Natural killer cell treated with Interleukin-12 subunit alpha and Interleukin-12 subunit beta and Interleukin-15 and Interleukin-18, amount 100 ng/mL, for 72 hours (primary cell): ENCODE measurements at places on chromosomes 7 and 10.

DNA sequence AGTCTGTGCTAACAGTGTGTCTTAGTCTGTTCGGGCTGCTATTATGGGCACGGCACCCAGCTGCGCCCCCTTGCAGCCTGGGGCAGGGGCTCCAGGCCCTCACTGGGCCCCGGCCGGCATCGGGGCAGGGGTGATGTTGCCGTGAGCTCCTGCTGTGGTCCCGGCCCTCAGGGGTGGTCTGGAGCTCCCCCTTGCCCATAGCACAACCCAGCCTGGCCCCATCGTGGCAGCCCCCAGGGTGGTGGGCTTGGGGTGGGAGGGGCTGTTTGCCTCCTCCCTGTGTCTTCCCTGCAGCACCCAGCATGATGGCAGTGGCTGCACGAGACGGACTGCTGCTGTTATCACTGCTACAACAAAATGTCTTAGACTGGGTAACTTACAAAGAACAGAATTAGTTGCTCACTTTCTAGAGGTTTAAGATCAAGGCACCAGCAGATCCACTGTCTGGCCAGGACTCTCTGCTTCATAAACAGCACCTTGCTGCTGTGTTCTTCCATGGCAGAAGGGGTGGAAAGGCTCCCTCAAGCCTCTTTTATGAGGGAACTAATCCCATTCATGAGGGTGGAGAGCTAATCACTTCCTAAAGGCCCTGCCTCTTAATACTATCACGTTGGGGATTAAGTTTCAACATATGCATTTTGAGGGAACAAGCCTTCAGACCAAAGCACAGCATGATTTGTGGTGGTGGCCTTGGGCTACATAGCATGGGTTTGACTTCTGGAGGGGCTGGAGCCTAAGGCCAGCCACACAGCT, 149.5 kb downstream of the SEC23IP start:
- no peak for DNase-seq

GRCh38 chr10:34046506-34047034, 712.1 kb upstream of the NRP1 start:
- no peak for DNase-seq

DNA sequence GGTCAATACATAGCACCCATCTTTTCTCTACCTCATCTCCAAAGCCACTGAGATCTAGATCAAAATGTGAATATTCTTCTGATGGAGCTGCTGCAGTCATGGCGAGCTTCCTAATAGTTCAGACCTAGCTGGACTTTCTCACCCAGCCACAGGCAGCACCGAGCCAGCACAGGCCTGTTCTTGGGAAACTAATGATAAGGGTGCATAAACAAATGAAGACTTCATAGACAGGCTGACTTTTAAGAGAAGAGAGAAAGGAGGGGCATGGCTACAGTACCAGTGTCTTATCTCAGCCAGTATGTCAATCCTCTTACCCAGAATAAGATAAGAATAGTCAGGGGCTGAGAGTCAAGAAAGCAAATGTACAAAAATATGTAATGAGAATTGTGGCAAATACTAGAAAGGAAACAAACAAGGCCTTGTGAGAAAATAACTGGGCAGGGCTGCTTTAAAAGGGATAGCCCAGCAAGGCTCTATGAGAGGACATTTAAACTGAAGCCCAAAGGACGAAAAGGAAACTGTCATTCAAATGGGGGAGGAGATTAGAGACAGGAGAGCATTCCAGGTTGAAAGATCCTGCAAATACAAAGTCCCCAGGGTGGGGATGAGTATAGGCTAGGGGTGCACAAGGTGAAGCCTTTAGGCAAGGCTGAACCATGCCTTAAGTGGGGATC, 21.8 kb upstream of the CDK14 start:
- DNase-seq, result no peak

- peak; percentile 49 for DNase-seq
Observed at GRCh38 chr7:332020-332517, 42.1 kb downstream of the FOXL3 start.

DNA sequence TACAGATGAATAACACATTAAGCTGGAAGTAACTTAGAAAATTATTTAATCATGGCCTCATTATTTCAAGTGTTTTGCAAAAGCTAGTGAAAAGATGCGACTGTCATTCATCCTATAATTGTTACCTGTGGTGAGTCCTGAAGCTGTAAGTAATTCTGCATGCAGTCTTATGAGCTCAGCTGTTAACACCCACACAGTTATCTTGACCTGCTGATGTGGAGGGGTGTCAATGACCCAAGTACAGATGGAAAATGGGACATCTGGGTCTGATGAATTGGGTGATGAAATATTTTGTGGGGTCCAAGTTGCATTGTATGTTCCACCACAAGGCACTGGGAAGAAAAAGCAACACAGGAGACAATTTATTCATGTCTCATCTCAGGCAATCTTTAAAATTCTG, 68.9 kb downstream of the OR13A1 start:
- no peak for DNase-seq

DNA sequence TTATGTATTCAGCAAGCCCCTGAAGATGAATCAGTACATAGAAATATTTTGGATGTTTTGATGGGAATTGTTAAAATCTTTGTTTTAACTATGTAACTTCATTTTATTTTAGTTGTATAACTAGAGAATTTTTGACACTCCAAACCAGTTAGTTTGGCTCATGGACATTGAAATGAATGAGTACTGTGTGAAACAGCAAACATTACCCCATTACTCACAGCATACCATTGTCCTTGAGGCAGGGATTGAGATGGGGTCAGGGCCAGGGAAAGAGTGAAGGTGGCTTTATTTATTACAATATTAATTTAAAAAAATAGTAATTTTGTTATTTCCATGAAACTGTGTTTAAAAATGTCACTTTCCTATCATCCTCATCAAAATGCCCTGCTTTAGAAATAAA, 4.8 kb upstream of the BMPER start:
- no peak for DNase-seq

- no peak for DNase-seq
Observed at GRCh38 chr10:7649673-7650300, 17.0 kb downstream of the ITIH5 start.

- DNase-seq, result peak; percentile 44
Observed at GRCh38 chr10:70564901-70565351, 37.6 kb downstream of the PRF1 start.

- no peak for DNase-seq
Observed at GRCh38 chr10:104608091-104608828, 32.8 kb upstream of the SORCS3 start.

GRCh38 chr10:22805304-22805703, 90.9 kb upstream of the PIP4K2A start:
- DNase-seq, result no peak

DNA sequence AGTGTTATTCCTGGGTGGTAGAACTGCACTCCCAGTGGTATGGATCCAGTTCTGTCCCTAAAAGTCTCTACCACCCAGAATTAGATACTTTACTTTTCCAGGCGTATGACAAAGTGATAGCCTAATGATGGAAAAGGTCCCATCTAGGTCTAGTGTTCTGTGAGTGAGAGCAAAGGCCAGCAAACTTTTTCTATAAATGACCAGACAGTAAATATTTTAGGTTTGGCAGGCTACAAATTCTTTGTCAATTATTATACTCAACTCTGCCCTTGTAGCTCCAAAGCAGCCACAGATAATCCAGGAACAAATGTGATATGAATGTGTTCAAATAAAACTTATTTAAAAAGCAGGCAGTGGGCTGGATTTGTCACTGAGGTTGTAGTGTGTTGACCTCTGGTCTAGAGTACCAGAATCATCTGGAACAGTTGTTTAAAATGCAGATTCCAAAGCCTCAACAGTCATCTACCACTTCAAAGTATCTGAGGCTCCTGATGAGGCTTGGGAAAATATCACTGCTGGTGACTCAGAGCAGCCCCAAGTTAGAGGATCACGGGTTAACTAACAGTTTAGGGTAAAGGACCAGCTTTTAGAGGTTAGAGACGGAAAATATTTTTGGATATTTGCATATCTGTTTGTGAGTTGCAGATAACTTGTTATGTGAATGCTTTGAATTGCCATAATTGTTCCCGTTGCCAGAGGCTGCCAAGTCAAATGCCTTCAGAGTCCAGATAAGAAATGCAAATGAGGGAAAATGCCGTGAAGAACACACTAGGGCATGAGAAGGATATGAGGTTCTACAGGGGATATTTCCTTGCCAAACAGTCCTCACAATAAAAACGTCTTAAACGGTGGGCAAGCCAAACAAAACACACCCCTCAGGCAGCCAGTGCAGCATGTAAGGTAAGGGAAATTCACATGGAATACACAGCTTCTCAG, 19.4 kb downstream of the NRAP start:
- DNase-seq, result no peak

DNA sequence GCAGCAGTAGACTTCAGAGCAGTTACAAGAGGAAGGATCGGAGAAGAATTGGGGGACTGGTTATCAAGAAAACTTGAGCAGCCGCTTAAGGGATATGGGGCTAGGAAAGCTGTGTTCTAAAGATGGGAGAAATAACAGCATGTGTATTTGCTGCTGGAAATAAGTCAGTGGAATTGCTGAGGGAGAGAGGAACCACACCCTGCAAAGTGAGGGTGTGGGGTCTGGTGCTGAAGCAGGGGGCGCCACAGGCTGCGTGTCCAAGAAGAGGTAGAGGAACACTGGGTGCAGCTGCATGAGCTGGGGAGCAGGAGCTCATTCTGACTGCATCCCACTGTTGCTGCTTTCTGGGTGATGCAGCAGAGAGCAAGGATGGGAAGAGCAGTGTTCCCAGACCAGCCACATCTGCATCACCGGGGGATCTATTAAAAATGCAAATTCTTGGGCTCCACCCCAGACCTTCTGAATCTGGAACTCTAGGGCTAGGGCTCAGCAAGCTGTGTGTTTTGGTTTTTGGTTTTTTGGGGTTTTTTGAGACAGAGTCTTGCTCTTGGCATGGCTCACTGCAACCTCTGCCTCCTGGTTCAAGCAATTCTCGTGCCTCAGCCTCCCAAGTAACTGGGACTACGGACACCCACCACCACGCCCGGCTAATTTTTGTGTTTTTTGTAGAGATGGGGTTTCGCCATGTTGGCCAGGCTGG, 97.1 kb upstream of the DNAJB6 start:
- DNase-seq, result no peak

DNA sequence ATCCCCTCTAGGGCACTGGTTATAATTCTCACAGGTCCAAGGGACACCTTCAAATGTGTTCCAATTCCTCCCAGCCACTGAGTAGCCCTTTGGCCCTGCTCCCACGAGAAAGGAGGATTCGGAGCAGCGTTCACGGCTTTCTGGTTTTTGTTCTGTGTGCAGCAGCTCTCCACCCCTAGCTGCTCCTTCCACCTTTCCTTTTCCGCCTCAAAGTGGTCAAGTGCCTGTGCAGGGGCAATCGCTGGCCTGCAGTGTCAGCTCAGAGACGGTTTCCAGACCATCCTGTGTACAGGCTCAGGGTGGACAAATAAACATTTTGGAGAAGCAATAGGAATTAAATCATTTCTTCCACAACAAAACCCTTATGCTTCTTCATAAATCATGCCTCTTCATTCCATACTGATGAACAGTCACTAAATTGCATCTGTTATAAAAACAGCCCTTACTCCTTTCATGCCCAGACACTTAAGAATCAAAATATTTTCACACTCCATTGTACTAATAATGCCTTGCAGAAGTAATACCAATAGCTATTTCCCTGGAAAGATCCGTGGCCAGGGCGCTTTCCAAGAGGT, 1.1 kb downstream of the KIAA1549 start:
- DNase-seq, result no peak

DNA sequence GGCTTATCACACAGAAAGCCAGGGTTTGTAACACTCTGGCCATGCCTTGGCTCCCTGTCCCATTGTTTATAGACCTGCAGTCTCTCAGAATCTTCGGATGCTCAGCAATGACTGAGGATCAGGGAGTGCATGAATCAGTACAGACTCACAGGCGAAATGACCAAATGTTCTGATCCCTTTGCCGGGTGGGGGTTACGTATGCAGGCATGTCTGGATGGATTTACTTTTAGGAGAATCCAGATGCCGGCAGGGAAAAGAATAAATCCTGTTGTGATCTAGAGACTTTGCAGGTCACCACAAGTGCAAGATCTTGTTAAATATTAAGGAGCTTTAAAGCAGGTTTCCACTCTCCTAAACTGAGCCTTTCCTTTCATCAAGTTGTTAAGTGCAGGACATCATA, 149.5 kb downstream of the SFMBT2 start:
- DNase-seq, result no peak

DNA sequence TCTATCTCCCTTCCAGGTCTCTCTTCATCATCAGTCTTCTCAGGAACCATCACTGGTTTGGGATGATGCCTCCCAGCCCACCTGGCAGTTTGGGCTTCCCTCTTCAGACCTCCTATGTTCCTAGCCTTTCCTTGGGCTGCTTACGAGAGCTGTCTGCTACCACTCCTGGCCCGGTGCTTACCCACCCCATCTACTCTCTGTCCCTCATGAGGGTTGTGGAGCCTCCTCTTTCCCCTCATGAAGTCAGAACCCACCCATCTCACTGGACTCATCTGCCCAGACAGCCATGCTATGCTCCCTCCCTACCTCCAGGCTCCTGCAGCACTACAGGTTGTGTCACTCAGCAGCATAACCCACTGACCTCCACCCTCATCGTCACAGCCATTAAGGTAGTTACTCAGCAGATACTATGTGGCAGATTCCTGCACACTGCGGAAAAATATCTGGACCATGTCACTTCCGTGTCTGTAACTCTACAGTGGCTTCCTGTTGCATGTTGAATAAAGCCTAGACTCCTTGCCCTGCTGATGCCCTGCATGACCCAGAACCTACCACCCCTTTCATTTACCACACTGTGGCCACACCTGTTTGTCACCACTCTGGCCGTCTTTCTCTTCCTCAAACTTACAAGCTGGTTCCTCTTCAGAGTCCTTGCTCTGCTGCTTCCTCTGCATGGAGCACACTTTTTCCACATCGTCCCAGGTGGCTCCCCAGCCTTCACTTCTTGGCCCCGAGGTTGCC, 2.0 kb downstream of the DBNL start:
- no peak for DNase-seq

DNA sequence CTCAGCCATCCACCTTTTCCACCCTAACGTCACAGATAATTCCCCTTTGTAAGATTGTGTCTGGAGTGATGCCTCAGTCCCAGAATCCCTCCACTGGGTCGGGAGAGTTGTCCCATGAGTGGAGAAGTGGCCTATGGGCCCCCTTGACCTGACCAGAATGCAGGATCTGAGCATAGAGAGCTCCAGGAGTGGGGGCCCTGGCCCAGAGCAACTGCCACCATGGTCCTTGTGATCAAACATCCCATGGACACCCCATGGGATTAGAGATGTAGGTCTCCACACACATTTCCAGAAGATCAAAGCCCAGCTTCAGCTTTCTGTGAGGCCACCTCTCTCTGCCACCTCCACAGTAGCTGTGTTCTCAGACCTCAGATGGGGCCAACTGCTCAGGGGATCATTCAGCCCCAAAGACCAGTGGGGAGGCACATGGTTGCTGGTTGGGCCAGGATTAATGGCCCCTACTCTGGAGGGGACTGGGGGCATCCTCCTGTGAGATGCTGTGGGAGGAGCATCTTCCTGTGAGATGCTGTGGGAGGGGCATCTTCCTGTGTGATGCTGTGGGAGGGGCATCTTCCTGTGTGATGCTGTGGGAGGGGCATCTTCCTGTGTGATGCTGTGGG, 28.5 kb upstream of the DPYSL4 start:
- peak; percentile 31 for DNase-seq

DNA sequence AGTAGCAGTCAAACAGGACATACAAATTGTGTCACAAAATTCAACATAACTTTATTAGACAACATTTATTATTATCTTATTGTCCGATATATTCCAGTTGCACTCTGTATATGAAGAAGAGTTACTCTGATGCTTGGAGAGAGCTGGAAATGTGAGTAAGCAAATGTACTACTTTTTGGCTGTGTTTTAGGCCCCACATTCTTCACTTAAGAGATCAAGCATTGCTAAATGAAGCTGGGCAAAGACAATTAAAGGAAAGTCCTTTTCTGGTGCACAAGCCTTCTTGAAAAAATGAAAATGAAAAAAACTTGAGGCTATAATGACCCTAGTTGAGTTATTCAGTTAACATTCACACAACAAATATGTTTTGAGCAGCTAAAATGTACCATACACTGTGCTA, 26.1 kb downstream of the MYPN start:
- no peak for DNase-seq
